Stimulated activated CD8-positive, alpha-beta memory T cell treated with anti-CD3 and anti-CD28 coated beads, Interleukin-7, amount 100 ng/mL, for 1 hour (primary cell): ENCODE measurements at places on chromosomes 3 and 15.

- DNase-seq: no peak
These were observed 31.3 kb downstream of the LRRC3B start for GRCh38 chr3:26653811-26654425.

GRCh38 chr3:33883951-33884561 lies 85.6 kb downstream of the PDCD6IP start:
- DNase-seq: no peak

- DNase-seq: no peak
These were observed 10.3 kb downstream of the RMDN3 start for GRCh38 chr15:40744815-40745152.

DNA sequence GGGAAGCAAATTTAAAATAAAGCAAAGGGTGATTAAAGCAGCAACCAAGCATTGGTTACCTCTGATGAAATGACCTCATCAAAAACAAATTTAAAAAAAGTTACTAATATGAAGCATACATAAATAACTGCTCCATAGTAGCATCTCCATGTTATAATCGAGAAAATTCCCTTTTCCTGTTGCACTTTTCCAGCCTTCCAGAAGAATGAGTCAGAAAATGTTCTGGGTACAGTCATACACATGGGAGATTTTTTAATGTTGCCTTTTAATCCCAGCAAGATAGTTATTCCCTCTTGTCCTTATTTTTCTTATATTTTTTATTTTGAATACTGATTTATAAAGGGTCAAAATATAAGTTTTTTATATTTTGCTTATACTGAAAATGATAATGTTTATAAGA lies 2.6 kb upstream of the TMCO5A start:
- no peak for DNase-seq

- DNase-seq: no peak
These were observed 16.1 kb downstream of the KLF15 start for GRCh38 chr3:126340943-126341754.

- no peak for DNase-seq
These were observed 3.2 kb upstream of the GABRR3 start for GRCh38 chr3:98038286-98038685.

DNA sequence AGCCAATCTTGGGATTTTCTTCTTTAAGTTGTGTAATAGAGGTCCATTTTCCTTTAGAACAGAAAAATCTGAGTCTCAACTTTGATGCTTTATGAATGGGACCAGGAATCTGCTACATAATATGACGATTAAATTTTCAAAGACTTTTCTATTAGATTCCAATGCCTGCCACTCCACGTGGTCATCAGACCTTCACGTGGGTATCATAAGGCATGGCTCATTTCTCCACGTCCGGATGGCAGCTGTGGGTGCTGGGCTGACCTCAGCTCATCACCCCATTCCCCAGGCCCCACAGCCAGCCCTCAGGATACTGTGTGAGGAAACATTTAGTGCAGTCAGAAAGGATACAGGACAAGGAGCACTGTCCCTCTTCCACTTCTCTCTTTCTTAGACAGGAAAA lies 159.7 kb downstream of the SEMA6D start:
- DNase-seq: no peak

- DNase-seq: no peak
These were observed 123.4 kb upstream of the MEF2A start for GRCh38 chr15:99442252-99442897.

DNA sequence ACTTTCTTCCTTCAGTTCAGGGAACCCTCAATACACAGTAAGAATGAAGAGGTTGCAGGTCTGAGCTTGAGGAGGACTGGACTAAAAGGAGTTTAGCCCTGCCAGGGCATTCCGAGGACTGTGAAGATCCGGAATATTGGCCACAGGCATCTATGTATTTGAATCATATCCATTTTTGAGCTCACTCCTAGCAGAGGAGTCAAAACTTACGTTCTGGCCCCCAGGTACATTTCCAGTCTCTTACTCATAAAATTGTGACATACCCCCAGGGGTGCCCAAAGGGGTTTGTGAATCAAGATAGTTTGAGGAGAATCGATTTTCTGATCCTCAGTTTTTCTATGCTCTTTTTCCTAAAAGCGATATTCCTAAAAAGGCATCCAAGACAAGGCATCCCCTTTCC lies 27.6 kb upstream of the SRP14 start:
- no peak for DNase-seq

- no peak for DNase-seq
These were observed 192.8 kb upstream of the ST8SIA2 start for GRCh38 chr15:92200891-92201290.

GRCh38 chr3:18649666-18650363 lies 224.7 kb upstream of the SATB1 start:
- no peak for DNase-seq

DNA sequence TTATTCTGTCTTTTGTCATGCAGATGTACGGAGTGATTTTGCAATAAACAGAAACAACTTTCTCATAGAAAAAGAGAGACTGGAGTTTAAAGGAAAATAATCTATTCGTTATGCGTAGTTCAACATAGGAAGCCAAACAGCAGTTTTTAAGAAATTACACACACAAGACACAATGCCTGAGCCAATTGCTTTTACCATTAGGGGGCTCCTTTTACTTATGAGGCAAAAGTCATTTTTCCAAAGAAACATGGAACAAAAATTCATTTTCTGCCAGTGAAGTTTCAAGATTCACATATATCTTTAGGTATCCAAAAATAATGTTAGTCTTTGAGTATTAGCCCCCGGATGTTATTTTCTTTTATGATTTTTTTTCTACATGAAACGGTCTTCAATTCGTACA lies 10.7 kb downstream of the CNTN6 start:
- DNase-seq: no peak

DNA sequence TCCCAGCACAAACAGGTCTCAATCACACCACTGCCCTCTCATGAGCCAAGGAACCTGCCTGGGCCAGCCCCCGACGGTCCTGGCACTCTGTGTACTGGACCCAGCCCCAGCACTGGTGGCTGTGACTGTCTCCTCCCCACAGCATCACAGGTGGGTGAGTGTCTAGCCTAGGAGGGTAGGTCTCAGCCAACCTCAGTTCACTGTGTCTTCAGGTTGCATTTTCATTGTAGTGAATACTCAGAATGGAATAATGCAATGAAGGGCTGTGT lies 163.4 kb upstream of the NSMCE3 start:
- no peak for DNase-seq

DNA sequence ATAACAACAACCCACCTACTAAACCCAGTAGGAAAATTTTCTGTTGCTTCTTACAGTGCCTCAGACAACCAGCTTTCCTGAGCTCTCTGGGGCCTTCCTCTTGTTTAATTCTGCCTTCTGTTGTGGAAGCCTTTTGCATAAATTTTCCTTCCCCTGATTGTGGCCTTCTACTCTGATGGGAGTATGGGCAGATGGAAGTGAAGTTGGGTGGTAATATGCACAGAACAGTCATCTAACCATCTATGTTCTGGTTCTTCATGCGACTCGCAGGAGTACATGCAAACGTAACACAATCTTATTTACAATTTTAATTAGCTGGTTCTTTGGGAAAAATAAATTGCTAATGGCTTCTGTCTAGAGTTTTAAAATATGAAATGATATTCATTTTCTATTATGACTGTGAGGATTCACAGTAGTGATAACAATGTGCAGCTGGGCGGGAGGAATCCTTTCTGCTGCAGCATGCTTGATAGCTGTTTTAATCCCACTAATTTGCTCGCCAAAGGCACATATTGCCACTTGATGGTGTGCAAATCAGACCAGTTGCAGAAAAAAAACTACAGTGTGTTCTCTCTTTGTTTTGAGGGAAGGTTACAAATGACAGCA lies 311.5 kb upstream of the ROPN1 start:
- DNase-seq: no peak

- DNase-seq: no peak
These were observed 39.9 kb upstream of the TNFSF10 start for GRCh38 chr3:172562871-172563865.

- no peak for DNase-seq
These were observed 721 bp downstream of the ATR start for GRCh38 chr3:142577696-142578328.

GRCh38 chr3:102000620-102001209 lies 151.4 kb downstream of the NFKBIZ start:
- no peak for DNase-seq

- DNase-seq: no peak
These were observed 307.2 kb upstream of the TRIM42 start for GRCh38 chr3:140370686-140371085.

GRCh38 chr3:32471246-32471645 lies 31.4 kb downstream of the CMTM6 start:
- DNase-seq: no peak

DNA sequence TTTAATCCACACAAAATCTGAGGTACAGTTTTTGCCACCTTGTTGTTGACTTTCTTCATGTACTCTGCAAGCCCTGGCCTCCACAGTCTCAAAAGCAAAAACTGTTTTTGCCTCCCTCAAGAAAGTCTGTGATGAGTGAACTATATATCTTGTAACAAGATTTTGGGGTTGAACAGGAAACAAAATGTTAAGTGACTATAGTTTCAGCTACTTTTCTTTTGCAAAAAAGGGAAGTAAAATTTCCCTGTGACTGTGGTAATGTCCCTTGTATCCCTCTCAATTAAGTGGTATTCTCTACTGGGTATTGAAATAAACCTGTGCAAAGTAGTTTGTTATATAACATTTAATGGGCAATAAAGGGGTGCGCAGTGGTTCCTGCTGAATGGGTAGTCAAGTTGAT lies 21.3 kb upstream of the SCAANT1 start:
- no peak for DNase-seq

DNA sequence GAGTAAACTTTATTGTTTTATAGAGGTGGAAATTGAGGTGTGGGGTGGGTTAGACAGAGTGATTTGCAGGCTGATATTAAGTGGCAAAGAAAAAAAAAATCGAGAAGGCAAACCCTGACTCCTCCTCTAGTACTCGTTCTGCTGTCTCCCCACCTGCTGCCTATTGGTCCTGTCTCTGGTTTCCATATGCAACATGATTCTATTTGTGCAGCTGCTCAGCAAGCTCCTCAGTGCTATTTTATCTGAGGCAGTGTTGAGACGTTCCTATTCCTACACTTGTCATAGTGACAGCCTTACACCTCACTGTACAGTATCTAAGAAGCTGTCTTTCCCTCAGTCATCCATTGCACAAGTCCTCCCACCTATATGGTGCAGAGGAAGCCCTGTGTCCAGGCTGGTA lies 45.1 kb downstream of the RSL24D1 start:
- no peak for DNase-seq

DNA sequence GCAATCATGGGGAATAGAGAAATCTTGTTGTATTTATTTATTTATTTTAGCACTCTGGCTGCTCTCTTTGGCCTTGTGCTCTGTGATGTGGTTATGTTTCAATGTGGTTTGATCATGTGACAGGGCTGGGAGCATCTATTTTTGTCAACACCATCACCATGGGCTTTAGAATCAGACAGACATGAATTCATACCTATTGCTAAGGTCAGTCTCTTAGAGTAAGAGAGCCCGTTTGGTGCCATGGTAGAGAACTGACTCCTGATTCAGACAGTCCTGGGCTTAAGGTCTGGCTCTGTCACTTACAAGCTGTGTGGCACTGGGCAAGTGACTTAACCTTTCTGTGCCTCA lies 157.0 kb downstream of the RYR3 start:
- DNase-seq: no peak

- DNase-seq: no peak
These were observed 88.0 kb downstream of the OSBPL10 start for GRCh38 chr3:31892916-31893573.

DNA sequence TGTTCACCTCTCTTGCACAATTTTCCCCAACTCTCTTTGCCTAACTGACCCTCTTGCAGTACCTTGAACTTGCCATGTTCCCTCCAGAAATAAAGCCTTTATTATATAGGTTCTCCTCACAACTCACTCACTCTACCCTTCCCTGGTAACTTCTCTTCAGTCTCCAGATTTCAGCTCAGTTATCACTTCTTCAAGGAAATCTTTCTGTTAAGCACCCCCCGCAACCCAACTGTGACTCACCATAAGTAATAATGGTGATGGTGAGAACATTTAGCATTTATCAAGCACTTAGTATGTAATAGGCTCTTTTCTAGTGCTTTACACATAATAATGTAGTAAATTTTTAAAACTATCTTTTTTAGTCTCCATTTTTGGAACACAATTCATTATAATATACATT lies 8.1 kb upstream of the OR5K1 start:
- DNase-seq: no peak

GRCh38 chr3:107756649-107757048 lies 233.9 kb downstream of the BBX start:
- DNase-seq: no peak

DNA sequence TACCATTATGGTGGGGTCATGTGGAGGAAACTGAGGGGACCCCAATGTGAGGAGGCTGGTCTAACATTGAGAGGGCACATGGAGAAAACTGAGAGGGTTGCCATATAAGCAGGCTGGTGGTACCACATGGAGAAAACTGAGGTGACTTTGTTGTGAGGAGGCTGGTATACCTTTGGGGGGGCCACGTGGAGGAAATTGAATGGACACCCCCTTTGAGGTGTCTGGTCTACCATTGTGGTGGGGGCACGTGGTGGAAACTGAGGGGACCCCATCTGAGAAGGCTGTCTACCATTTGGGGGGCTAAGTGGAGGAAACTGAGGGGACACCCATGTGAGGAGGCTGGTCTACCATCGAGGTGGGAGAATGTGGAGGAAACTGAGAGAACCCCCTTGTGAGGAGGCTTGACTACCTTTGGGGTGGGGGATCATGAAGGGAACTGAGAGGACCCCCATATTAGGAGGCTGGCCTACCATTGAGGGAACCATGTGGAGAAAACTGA lies 163.8 kb downstream of the FBLN2 start:
- DNase-seq: no peak

DNA sequence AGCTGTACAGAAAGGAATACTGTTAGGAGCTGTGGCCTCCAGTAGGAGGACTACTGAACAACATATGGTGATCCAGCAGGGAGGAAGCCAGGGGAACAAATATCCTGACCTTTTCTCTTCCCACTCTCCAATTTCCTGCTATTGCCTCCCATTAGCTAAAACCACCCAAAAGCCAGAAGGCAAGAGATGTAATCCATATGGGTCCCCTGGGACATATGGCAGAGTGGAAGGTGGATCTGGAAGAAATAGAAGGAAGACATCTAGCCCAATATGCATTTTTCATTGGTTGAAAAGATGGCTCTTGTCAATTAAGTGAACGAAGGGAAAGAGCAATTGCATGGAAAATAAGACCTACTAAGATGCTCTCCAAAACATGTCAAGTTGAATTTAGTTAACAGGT lies 167.2 kb downstream of the CNTN3 start:
- DNase-seq: no peak

GRCh38 chr3:17320266-17320665 lies 422.2 kb downstream of the TBC1D5 start:
- no peak for DNase-seq

- no peak for DNase-seq
These were observed 735 bp downstream of the GOLGA8B start for GRCh38 chr15:34582461-34583371.

DNA sequence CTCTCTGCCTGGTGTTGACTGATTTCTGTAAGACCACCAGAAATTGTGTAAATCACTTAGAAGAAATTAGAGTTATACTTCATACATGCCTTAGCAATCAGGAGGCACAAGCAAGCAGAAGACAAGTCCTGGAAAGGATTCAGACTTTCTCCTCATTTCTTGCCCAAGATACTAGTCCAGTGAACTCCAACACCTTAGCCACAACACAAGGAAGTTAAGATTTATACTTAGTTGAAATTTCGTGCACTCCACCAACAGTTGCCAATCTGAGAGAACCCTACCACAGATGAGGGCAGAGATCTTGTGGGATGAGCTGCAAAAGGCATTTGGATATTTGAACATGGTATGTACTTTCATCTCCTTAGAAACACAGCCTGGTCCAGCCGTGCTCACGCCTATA lies 2.3 kb downstream of the P3H2 start:
- no peak for DNase-seq

- no peak for DNase-seq
These were observed 72.3 kb upstream of the ZNF280D start for GRCh38 chr15:56805466-56806147.
